ENCODE measurements at places on chromosomes 3 and 15.

- DNase-seq, result no peak
These were observed 232.9 kb upstream of the RGMA start for GRCh38 chr15:93321881-93322282.

DNA sequence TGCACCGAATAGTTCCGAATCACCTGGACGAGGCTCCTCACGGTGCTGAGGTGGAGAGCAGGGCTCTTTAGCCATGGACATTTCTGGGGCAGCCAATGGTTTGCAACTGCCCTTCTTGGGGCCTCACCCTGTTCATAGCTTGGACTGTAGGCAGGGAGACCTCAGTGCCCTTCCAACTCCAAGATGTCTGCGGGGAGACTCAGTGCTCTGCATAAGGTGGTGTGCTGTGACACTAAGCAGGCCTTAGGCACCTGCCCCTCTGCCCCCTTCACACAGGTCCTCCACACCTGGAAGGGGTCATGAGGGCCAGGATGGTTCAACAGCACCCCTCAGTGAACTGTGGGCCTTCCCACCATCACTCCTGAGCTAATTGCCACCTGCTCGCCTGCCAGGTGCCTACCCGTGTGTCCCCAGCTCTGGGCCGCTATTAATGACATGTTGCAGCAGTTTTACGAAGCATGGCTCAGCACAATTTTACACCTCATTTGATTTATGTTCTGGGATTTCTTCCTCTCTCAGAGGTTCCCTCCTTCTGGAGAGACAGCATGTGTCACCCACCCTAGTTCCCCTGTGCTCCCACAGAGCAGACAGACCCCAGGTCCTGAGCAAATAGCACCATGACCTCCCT is 101.2 kb upstream of the SMAD3 start:
- DNase-seq, result no peak

DNA sequence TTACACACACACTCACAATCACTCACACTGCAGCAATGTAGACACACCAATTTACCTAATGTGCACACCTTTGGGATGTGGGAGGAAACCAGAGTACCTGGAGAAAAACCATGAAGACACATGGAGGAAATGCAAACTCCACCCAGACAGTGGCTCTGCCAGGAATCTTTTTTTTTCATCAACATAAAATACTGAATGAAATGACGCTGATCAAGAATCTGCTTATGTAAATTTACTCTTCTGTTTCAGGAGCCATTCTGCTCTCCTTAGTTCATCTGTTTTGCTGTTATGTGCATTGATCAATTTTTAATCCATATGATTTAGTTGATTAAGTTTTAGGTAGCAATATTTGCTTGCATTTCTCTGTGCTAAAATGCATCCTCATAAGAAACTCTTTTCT is 414.2 kb upstream of the CCDC54 start:
- no peak for DNase-seq

DNA sequence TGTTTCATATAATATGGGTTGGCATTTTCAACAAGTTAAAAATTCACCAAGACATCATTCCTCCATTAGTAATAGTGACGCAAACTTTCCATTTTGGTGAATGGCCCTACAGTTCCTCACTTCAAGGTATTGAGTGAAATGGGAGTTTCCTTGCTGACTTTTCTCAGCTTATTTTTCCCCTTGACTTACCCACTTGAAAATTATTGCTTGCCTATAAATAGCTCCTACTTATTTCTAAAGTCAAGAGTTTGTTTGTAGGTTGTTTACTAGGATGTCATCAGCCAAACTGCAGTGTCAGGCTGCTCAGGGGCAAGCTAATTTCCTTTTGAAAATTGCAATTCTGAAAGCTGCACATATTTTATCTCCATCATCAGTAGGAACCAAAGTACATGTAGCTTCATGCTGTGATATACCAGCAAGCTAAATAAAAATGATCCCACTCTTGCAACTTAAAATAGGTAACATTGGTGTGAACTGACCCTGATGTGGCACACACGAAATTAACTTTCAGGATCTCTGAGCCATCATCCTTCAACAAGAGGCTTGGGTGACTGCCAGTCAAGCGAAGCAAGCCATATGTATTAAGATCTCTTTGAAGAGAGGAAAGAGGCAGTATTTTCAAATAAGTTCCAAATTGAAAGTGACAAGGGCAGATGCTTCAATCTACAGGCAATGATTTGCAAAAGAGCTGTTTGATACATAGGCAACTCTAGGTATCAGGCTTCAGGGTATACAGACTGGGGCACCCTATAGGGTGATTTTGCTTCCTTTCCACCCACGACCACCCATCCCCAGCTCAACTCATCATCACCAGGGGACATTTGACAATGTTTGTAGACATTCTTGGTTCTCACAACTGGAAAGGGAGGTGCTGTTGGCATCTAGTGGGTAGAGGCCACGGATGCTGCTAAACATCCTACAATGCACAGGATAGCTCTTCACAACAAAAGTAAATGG is 66.8 kb upstream of the RASGRP1 start:
- DNase-seq, result no peak

DNA sequence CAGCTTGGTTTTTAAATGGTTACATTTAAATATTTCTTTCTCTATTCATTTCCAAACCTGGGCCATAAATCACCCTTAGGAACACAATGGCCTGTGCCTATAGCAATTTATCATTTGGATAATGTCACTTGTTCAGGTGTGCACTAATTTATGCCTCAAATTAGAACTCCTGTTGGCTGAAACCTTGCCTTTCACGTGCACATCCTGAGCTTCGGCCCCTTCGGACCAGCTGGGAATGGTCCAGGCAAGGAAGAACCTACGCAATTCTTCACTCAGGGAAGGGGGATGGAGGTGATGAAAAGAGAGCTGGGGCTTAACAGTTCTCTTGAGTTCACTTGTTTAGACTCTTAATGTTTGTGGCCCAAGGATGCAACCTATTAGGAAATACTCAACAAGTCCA is 324.1 kb upstream of the ICE2 start:
- no peak for DNase-seq

GRCh38 chr3:177776661-177777101 is 579.4 kb upstream of the TBL1XR1 start:
- DNase-seq, result peak; percentile 6

DNA sequence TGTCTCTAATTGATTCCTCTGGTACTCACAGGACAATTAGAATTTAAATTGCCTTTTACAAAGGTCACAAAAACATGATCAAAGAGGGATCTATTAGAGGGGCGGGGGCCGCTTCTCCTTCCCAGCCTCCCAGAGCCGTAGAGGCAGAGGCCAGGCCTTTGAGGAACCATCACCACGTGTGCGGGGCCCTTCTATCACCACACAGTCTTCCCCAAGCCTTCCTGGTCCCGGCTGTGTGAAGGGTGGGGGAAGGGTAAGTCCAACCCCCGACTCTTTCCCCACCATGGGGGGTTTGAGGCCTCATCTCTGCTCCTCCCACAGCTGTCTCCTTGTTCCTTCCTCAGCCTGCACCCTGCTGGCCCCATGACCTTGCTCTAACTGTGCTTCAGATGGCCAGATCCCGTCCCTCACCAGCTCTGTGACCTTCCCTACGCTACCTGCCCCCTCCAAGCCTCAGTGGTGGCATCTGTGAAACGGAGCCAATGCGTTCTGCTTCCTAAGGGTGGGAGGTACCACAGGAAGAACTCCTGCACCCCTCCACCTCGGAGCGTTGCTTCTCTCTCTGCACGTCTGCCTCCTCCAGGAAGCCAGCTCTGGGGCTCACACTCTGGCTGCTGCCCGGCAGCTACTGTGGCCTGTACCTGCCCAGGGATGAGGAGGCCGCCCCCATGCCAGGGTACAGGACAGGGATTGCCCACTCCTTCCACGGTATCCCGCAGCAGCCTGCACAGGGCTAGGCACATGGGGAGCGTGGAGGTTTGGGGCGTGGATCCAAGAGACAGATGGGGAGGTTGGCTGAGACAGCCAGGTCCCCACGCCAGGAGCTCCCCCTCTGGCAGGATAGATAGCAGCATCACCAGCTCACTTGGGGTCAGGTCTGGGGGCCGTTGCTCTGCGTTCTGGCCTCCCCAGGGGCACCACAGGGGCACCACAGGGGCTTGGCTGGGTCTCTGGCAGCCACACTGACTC is 83.8 kb downstream of the LINGO1 start:
- peak; percentile 28 for DNase-seq

GRCh38 chr3:102142379-102143060 is 292.3 kb upstream of the ZPLD1 start:
- DNase-seq, result no peak

- no peak for DNase-seq
These were observed 508.6 kb downstream of the FHIT start for GRCh38 chr3:60742606-60743145.

- DNase-seq, result no peak
These were observed 101.7 kb downstream of the IGSF11 start for GRCh38 chr3:118932822-118933558.

- DNase-seq, result no peak
These were observed 60.9 kb downstream of the TGFBR2 start for GRCh38 chr3:30667280-30667651.

- DNase-seq, result no peak
These were observed 542.6 kb downstream of the MECOM start for GRCh38 chr3:169120928-169121327.

GRCh38 chr3:61032991-61033390 is 218.3 kb downstream of the FHIT start:
- no peak for DNase-seq

GRCh38 chr3:136189859-136190617 is 6.1 kb downstream of the MSL2 start:
- DNase-seq, result no peak

DNA sequence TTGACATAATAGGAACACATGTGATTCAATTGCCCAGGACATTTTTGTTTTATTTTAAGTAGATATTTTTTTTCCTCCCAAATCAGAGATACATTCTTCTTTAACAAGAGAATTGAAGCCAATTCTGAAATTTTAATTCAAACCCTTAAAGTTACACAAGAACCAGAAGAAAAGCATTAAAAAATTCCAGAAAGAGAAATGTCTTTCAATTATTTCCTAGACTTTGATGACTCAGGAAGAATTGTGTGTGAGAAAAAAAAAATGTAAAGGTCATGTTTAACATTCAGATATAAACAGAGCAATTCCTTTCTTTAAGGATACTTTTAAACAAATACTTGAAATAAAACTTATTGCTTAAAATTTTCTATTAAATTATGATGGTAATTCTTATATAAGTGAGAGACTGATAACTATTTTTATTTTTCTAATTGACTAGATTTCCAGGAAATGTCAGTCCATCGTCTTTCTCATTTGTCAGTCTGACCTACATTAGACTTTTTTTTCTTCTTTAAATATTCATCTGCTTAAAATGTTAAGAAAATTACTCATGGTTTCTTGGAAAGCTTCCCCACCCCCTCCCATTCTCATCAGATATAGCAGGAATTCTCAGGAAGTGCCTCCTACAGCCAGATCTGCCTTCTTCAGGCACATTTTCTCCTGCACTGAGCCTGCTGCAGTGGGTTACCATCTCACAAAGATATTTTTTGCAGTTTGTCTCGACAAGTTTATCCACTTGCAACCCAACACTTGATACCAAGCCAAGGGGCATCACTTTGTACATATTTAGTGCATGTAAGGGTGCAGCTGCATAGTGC is 261.8 kb upstream of the CBLB start:
- DNase-seq, result no peak

DNA sequence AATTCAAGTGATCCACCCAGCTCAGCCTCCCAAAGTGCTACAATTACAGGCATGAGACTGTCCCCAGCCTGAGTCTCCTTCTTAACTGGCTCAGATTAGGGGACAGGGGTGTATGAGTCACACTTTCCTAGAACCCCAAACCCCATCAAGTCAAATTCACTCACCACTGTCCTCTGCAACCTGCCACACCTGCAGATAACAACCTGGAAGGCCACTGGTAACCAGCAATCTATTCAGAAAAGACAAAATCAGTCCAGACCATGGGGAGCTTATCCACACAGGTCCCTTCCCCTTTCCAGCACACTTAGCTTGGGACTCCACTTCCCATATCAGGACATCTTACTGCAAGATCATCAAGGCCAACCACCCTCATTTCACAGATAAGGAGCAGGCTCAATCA is 6.4 kb downstream of the WDR73 start:
- DNase-seq, result peak; percentile 27

DNA sequence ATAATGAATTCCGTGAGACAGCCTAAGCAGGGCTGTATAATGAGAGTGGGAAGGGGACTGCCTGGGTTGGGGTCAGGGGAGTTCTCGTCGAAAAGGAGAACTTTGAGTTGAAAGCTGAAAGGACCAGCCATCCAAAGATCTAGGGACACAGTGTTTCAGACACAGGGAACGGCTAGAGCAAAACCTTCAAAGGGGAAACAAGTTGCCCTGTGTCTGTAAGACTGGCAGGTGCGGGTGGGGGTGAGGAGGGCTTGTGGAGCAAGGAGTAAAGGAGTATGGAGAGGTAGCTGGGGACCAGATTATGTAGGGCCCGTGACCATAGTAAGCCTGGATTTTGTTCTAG is 1.3 kb upstream of the SRP14 start:
- no peak for DNase-seq

DNA sequence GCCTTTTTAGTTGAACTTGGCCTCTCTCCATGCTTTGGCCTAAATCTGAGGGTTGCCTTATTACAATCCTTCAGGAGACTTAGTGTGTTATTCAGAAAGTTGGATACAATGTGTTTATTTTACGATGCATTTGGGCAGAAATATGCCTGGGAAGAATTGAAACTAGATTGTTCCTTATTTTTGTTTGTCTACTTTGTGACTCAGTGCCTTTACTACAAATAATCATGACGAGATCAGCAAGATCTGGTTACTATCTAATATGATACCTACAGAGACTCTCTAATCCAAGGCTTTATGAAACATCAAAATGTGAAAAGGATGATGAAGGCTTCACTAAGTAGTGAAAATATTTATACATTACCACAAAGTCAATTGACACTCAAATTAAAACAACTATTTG is 82.2 kb downstream of the RBMS3 start:
- no peak for DNase-seq

DNA sequence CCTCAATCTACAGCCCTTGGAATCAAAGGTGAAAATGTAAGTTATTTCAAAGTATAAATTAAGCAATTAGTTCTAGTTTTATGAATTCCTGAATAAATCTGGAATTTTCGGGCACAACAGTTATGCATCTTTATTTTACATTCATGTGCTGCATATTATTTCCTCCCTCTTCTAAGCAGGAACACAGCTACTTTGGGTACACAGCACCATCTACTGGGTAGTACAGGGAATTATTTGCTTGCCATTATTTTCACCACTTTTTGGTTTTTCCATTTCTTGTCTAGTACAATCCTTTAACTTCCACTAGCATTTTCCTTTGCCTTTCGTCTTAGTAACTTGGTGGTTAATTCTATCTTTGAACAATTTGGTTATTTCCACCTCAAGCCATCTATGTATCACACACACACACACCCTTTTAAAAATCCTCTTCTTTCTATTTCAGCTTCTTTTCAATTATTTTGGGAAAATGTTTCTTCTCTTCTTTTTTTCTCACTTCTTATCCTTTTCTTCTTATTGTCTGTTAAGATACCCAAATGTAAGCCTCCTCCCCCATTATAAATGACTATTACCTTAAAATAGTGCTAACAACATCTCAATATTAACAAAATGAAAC is 451.0 kb downstream of the MFSD1 start:
- DNase-seq, result peak; percentile 40

All from inflammatory macrophage (primary cell).